ENCODE measurements at places on chromosomes 1 and 21.
A peak's percentile ranks its signal among the peaks of the same experiment; 100 is the strongest.

DNA sequence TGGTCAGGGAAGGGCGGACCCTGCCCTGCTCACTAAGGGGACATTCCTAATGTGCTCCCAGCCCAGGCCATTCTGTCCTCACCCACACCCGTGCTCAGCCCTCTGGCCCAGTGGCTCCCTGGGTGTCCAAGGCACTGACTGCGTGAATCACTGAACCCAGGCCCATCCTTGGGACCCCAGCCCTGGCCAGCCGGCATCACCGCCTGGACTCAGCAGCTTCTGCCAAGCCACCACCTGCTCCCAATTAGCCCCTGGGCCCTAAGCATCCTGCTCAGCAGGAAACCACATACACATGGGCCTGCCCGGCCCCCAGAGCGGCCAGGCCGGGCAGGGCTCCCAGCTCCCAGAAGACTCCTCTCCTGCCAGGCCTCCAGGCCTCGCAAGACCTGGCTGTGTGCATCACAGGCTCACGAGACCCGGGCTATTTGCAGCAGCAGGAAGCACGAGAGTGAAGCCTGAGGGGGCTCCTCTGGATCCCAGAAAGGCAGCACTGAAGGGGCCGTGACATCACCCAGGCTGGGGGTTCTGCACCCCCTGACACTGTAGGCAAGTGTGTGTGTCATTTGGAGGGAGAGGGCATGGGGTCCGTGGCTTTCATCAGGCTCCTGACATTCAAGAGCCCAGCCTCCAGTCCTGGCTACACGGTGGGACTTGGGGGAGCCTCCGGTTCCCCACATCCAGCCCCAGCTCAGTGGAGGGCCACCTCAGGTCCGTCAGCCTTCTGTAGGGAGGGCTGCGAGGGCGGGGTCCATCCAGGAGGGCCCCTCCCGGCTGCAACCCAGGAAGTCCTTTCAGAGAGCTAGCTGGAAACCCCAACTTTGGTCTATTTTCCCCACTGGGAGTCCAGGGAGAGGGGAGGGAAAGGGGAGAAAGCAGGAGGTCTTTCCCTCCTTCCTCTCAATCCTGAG, 1.6 kb downstream of the MFAP2 start:
- DNase-seq: no peak

- no peak for DNase-seq
Observed at GRCh38 chr1:220952961-220953643, 73.9 kb downstream of the HLX start.

- peak; percentile 18 for DNase-seq
Observed at GRCh38 chr1:202805886-202806844, 2.1 kb downstream of the KDM5B start.

- DNase-seq: no peak
Observed at GRCh38 chr1:100713626-100714025, 5.9 kb upstream of the VCAM1 start.

- no peak for DNase-seq
Observed at GRCh38 chr21:33668180-33668579, 25.9 kb downstream of the ITSN1 start.

DNA sequence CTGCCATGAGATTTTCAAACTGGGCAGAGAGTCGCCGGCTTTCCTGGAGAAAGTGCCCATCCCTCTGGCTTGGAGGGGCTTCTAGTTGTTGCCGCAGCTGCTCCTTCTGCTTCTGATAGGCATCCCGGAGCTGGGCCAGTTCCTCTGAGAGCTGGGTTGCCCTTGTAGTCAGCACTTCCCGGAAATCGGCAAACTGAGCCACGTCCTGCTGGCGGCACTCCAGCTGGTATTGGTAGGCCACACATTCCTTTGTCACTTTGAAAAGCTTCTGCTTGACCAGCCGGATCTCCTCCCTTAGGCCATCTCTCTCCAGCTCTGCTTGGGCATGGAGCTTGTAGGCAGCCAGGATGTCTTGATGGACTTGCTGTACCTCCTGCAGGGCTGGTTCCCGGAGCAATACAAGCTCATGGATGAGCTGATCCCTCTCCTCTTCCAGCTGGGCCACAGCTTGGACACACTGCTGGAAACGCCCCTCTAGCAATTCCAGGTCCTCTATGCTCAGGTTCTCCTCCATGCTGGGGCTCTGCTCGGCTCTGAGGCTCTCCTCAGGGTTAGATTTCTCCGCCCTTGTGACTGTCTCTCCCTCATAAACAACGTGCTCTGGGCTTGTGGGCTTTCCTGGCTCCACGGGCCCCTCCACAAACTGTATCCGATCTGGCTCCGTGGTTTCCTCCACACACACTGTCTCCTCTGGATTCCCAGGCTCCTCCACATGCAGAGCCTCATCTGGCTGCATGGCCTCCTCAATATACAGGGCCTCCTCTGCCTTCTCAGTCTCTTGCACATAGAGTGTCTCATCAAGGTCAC, 7.3 kb downstream of the SYNC start:
- no peak for DNase-seq

- no peak for DNase-seq
Observed at GRCh38 chr1:78676993-78677392, 27.4 kb downstream of the IFI44 start.

DNA sequence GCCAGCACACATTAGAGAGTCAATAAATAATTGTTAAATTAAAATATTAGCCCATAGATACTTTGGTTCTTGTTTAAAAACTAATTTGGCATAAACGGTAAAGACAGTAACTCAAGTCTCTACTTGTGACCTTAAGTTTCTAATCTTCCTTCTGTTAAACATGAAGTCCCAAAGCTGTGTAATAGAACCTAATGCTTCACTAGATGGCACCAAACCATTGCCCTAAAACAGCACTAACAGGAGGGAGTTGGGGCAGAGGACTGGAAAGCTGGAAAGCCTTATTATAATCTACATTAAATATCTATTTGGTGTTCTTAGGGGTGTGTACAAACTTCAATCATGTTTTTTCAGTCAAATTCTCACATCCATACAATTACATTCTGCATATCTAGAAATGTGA, 176.7 kb downstream of the OLFM3 start:
- no peak for DNase-seq
